ENCODE measurements at places on chromosomes 1 and 21. TPM values are rescaled to one million over a fixed set of nuclear protein-coding genes. Genes with fewer than 3 reads are reported as not detected.

CFHR1 gene
- total RNA-seq: 0.12 TPM

TAL1 gene
- total RNA-seq: 0.31 TPM

SPATA1 gene
- total RNA-seq: 0.92 TPM

FCAMR gene
- total RNA-seq: not detected

AADACL3 gene
- not detected for total RNA-seq

HLX gene
- total RNA-seq: 4.2 TPM

RNPEP gene
- 56.0 TPM for total RNA-seq

CFHR4 gene
- not detected for total RNA-seq

ZNF648 gene
- total RNA-seq: not detected

HTR6 gene
- total RNA-seq: 0.13 TPM

PLEKHN1 gene
- total RNA-seq: 0.25 TPM

OXCT2 gene
- total RNA-seq: 5.4 TPM

CRNN gene
- total RNA-seq: not detected

TNFRSF4 gene
- total RNA-seq: 0.13 TPM

SH2D2A gene
- total RNA-seq: 0.53 TPM

SEC16B gene
- total RNA-seq: 4.1 TPM

TNFSF4 gene
- total RNA-seq: 1.2 TPM

LYPD8 gene
- not detected for total RNA-seq

TSPAN2 gene
- total RNA-seq: 0.12 TPM

GRIK1 gene
- total RNA-seq: 0.12 TPM

UTS2 gene
- not detected for total RNA-seq

CELA3A gene
- total RNA-seq: not detected

TMPRSS2 gene
- not detected for total RNA-seq

MORN1 gene
- 7.5 TPM for total RNA-seq

FCRL4 gene
- total RNA-seq: not detected

TNNI3K gene
- 1.7 TPM for total RNA-seq

SOX13 gene
- 8.6 TPM for total RNA-seq

CFAP74 gene
- not detected for total RNA-seq

TCHHL1 gene
- total RNA-seq: not detected

ACKR1 gene
- not detected for total RNA-seq

PLA2G2D gene
- not detected for total RNA-seq

VCAM1 gene
- total RNA-seq: 0.66 TPM

SYCP1 gene
- not detected for total RNA-seq

ERICH3 gene
- not detected for total RNA-seq

PLA2G2F gene
- not detected for total RNA-seq

ABCG1 gene
- total RNA-seq: 2.1 TPM

PRSS38 gene
- total RNA-seq: not detected

MR1 gene
- total RNA-seq: 33.4 TPM

ACTN2 gene
- total RNA-seq: 2.8 TPM

CLDN14 gene
- 0.13 TPM for total RNA-seq

LCA5L gene
- 1.3 TPM for total RNA-seq

MSH4 gene
- total RNA-seq: 0.06 TPM

FAM43B gene
- total RNA-seq: not detected

ARMH1 gene
- 0.37 TPM for total RNA-seq

ADAM30 gene
- total RNA-seq: not detected

AMY1B gene
- total RNA-seq: not detected

OR2L3 gene
- not detected for total RNA-seq

PLOD1 gene
- 334 TPM for total RNA-seq

CFHR2 gene
- total RNA-seq: not detected

PTGER3 gene
- 0.13 TPM for total RNA-seq

ERG gene
- 16.0 TPM for total RNA-seq

TXNIP gene
- 51.5 TPM for total RNA-seq
